ENCODE measurements at places on chromosomes 11 and 22.
A peak's percentile ranks its signal among the peaks of the same experiment; 100 is the strongest.

DNA sequence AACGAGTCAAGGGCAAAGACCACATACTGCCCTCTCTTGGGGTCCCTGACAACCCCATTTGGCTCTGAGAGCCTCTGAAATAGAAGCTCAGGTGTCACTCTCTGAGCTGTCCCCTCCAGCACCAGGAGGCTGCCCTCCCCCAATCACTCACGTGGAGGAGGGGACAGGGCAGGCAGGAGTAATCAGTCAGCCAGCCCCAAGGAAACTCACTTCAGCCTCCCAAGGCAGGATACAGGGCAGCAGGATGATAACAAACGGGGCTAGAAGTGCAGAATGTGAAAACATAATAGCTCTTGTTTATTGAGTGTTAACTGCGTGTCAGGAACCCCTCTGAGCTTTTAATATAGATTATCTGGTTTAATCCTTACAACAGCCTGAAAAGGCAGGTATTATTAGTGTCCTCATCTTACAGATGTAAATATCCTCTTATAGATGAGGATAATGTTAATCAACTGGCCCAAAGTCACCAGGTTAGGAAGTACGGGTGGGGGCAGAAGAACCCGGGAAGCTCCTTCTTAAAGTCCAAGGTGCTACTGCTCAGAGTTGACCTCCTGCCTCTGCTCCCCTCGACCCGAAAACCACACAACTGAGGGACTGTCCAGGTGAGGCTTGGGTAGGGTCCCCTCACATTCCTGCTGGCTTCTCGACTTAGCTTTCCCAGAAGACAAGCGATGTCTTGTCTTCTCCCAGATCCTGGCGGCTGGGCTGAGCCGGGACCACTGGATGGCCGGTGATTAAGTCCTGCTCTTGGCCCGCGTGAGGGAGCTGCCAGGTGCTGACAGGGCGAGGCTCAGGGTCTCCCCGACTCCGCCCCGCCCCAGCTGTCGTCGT, 2.7 kb downstream of the CHRM4 start:
- DNase-seq, result no peak

DNA sequence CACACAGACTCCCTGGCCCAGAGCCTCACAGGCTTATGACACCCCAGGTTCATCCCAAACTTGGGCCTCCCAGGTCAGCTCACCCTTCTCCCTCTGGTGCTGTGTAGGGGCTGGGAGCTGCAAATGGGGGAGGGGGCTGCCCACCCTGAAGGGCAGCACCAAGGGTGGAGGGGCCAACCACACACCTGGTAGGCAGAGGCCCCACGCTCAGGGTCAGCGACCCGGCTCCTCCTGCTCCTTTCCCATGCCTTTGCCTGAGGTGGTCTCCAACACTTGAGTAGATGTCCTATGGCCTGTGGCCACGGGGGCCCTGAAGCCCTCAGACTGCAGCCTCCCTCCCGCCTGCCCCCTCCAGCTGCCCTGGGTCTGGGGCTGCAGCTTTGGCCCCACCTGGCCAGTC, 3.4 kb downstream of the DGCR6 start:
- no peak for DNase-seq

- no peak for DNase-seq
Observed at GRCh38 chr11:27347359-27348339, 15.4 kb downstream of the CCDC34 start.

GRCh38 chr11:57224128-57224527, 12.9 kb downstream of the APLNR start:
- DNase-seq, result no peak

- DNase-seq, result no peak
Observed at GRCh38 chr11:70483077-70483861, 84.9 kb downstream of the CTTN start.

DNA sequence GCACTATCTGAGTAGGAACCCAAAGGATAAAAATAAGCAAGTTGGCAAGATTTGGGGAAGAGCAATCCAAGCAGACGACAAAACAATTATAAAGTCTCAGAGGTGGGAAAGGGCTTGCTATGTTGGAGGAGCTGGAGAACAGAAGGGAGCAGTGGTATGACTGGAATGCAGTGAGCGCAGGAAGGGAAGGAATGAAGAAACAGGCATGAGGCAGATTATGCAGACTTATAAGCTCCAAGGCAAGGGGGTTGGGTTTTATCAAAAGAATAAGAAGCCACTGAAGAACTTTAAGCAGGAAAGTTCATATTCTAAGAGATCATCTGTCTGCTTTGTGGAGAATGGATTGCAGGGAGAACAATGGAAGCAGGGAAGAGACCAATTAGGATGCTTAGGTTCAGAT, 31.7 kb downstream of the PGM2L1 start:
- no peak for DNase-seq

DNA sequence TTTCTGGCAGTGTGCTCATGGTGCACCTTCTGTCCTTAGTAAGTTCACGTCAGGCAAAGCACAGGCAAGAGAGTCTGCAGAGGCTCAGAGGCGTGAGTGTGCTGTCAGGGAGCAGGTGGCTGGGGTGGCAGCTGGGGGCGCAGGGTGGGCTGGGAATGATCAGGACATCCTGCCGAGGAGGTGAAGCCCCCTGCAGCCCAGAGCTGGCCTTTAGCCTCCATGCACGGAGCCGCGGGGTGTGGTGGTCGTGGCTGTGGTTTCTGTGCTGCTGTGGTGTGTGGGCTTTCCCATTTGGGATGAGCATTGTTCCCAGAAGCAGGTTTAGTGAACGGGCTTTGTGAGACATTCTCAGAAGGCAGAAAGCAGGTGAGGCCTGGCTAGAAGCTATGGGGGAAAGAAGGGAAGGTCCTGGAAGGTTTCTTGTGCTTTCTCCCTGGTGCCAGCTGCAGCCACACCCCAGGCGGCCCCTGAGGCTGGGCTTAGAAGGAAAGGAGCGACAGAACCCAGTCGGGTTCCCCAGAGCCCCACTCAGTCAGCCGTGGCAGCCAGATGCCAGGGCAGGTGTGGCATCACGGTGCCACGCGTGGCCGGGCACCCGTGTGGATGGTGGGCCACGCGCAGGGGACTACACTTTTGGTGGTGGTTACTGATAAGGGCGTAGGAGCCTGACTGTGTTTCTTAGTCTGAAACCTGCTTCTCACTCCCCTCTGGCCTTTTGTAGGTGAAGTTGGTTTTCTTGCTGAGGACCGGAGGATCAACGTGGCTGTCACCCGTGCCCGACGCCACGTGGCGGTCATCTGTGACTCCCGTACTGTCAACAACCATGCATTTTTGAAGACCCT, 32.0 kb downstream of the IGHMBP2 start:
- DNase-seq, result no peak

DNA sequence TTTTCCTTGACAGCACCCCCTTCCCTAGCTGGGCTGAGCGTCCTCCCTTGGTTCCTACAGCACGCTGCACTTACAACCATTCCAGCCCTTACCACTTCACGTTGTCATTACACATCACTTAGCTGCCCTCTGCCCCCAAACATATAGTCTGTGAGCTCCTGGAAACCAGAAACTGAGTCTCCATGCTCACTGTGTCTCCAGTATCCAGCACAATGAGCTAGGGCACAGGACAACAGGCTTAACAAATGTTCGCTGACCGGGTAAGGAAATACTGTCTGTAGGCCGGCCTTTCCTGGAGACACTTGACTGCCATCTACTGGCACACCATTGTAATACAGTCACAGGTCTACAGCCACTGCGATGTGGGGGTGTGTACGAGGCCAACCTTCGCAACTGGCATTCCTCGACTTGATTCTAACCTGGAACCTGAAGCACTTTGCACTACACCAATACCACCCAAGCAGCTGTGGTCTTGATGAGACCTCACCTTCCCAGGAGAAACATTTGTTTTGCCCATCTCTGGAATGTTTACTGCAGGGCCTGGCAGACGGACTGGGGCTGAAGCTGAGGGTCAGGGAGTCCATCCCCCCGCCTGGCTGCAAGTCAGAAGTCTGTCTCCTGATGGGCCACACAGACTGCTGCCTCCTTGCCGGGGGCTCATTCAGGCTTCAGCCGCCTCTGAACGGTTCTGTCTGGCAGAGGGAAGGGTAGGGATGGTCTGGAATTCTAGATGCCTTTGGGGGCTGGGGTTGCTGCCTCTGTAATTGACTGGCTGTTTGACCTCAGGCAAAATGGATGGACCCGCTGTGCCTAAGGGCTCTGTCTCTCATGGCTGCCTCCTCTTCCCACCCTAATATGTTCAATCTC, 72.0 kb downstream of the SYN3 start:
- no peak for DNase-seq

DNA sequence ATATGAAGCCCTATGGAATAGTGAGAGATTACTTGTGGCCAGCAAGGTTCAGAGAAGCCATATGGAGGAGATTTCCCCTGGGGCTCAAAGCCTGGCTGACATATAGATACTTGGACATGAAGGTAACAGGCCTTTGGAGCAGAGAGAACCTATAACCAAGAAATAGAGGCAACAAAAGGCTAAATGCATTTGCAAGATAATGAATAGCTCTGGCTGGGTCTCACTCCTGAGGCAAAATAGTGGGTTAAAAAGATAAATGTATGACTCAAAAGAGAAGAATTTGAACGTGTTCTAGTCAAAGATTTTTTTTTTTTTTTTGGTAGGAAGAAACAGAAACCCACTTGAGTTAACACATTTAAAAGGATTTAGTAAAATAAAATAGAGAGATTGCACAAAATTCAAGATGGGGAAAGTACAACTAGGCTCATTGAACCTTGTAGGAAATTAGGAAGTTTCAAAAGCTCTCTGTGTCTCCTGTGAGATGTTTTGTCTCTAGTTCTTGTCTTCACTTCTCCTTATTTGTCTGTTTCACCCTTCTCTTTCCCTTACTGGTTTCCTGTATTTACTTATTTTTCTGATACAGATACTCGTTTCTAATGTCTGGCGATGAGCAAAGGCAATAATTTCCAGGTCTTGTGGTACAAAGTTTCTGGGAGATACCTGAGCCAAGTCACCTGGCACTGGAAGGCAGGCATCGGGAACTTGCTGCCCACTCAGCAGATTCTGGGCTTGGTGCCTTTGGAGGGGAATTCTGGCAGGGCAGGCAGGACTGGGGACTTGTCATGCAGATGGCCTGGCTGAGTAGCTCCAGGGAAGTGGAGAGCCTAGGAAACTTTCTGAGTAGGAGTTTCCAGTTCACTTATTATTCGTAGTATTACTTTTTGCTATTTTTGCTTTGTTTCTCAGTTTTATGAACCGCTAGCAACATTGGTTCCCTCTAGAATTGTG, 49.2 kb upstream of the SESN3 start:
- DNase-seq, result no peak

GRCh38 chr11:114264381-114264780, 31.8 kb upstream of the NNMT start:
- no peak for DNase-seq

GRCh38 chr11:93054279-93054678, 84.8 kb downstream of the MTNR1B start:
- no peak for DNase-seq

GRCh38 chr11:70727899-70728620, 329.7 kb downstream of the CTTN start:
- DNase-seq, result no peak

GRCh38 chr11:96324912-96325311, 18.1 kb downstream of the MAML2 start:
- no peak for DNase-seq

DNA sequence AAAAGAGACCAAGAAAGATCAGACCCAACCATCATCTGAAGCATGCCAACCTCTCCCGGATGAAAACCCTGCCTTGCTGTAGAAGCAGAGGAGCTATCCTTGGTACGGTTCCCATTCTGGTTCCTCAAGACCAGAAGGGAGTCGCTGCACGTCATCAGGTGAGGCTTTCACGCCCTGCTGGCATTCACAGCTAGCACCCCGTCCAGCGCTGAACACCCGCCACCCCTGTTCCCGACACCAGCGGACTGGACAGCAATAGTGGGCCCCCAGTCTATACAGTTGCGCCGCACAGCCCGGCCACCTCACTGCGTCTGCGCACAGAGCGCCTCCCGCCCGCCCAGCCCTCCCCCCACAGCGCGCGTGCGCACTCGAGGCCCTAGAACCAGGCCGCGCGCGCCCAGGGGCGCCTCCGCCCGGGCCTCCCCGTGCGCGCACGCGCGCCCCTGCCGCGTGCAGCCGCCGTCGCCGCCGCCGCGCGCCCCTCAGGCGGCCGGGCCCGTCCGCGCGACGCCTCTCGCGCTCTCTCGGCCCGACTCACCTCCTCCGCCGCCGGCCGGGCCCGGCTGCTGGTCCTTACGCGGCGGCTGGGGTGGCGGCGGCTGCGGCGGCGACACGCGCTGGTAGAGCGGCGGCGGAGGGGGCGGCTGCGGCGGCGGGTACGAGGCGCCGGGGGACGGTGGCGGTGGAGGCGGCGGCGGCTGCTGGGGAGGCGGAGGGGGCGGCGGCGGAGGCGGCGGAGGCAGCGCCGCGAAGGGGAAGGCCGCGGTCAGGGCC, 706 bp downstream of the SF1 start:
- DNase-seq, result peak; percentile 78

DNA sequence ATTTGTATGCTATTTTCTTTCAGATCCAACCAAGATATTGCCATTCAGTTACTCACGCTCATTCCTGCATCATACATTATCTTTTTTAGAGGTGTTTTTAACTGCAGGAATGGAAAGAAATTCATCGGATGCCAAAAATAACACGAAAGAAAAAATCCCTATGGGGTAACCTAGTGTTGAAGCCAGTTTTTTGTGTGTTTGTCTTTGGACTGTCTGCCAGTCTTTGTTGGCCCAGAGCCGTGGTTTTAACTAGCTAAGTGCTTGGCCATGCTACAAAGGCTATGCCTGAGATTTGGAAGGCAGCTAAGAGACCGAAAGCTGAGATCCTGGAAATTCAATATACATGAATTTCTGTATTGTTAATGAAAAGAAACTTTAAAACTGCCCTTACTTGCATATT, 309.8 kb upstream of the CNTN5 start:
- DNase-seq, result no peak

Measured in activated T-helper 1 cell treated with anti-CD3 and anti-CD28 coated beads, Interleukin-2, amount 50 U/mL, for 16 hours (primary cell).